T follicular helper cell (primary cell): ENCODE measurements at places on chromosomes 1 and 21.

GRCh38 chr1:5645929-5646328 lies 346.3 kb downstream of the NPHP4 start:
- DNase-seq: no peak

DNA sequence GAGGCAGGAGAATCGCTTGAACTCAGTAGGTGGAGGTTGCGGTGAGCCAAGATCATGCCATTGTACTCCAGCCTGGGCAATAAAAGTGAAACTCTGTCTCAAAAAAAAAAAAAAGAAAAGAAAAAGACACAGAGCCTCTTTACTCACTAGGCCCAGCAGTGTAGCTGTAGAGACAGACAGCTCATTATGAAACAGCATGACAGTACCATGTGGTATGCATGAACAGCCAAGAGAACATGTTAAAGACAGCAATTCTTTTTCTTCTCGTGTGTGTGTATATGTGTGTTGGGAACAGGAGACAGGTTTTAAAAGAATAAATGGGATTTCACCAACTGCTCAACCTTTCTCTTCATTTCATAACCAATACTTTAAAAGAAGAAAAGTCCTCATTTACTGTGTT lies 118.8 kb downstream of the PIK3R3 start:
- DNase-seq: no peak

GRCh38 chr1:25649505-25650288 lies 33.1 kb downstream of the MAN1C1 start:
- no peak for DNase-seq

DNA sequence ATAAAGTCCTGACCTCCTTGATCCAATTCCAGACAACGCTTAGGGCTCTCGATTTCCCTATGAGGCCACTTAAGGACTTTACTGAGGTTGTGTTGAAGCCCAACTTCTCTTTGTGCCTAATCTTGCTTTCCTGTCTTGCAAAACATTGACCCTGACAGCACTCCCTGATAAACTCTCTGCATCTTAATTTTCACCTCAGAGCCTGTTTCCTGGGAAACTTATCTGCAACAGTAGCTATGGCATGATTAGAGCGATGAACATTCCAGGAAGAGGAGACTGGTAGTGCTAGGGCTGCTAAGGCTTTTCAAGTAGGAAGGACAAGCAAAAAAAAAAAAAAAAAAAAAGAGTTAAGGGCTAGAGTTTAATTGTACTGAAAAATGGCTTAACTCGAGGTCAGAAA lies 118.9 kb downstream of the RGS21 start:
- no peak for DNase-seq

DNA sequence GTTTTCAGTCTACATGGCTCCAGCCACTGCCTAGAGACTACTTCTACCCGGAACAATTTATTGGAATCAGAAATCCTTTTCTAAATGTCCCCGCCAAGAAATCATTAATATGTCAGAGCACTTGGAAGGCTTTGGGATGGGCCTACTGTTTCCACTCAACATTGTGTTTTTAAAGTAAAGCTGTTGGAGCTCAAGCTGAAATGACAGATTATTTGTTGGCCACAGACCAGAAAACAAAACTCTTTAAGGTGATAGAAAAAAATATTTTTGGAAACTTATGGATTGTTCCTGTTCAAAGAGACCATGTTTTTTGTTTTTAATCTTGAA lies 496 bp downstream of the VPS45 start:
- DNase-seq: no peak

GRCh38 chr1:107550358-107550757 lies 409.5 kb downstream of the NTNG1 start:
- DNase-seq: no peak

DNA sequence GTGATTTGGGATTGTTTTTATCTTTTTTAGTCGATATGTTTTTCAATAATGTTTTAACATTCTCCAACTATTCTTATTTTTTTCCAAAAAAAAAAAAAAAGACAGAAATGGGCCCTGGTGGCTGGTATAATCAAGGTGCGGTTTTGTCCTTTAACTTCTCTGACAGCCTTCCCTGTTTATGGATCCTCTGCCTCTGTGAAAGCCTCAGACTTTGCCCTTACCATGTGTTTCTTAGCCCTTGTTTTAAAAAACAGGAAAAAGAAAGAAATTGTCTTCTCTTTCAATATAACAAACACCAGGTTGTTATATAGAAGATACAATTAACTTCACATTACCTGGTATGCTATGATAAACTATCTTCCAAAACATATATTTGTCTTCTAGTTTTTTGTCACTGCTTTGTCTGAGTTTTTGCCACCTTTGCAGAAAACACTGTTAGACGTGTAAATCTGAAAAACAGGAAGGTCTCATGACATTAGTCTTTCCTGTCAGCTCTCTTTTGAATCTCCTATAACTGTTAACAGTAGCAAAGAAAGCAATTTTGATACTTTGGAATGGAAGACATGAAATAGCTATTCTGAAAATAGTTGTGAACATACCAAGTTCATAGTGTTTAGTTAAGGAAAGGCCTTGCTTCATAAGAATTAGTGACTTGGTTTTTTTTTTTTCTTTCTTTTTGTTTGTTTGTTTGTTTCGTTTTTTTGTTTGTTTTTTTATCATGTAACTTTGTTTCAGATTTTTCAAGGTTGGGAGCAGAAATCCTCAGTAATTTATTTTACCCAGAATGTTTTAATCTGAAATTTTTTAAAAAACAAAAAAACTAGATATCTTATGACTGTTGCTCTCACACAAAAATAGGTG lies 31.7 kb upstream of the CACYBP start:
- DNase-seq: no peak

DNA sequence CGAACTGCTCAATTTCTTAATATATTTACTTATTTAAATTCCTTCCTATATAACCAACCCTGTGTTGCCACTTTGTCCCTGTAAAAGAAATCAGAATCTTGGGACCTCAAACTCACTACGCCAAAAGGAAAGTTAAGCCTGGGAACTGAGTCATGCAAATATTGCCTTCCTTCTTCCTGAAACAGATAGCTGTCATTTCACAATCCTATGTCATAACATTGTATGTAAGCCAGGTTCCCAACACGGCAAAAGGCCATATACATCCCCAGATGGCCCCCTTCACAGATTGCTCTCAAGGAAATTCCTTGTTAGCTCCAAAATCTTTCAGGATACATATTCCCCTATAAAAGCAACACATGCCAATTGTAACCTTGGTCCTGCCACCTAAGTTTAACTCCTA lies 39.7 kb downstream of the C21orf91 start:
- no peak for DNase-seq

- no peak for DNase-seq
These were observed 252.4 kb upstream of the DUSP10 start for GRCh38 chr1:221994274-221994698.

GRCh38 chr1:169472738-169473137 lies 13.0 kb downstream of the SLC19A2 start:
- no peak for DNase-seq

DNA sequence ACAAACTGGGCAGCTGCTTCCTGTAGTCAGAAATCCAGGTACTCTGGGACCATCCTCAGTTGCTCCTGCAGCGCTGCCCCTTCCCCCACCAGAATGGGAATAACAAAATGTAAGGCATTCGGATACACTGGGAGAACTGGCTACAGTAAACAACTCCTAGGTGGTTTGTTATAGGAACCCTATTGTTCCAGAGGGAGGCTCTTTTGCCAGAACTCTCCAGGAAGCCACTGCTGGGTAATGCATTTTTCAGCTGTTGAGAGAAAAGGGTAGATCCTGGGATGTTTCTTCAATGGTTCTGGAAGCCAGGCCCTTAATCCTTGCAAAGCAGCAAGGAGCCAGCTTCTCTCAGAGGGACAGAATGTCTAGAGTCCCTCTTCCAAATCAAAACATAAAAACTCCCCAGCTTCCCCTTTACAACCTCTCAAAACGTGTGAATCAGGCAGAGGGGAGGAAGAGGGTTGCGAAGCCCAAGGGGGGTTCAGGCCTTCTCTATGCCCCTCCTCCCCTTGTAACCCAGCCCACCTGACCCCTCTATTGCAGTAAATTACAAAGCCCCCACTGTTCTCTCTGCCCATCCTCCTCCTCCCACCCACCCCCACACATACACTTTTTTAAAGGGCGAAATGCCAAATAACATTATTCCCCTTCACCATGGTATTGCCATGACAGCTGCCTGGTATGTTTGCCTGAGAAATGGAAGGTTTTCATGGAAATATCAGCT lies 29.1 kb downstream of the PLPP3 start:
- DNase-seq: no peak

DNA sequence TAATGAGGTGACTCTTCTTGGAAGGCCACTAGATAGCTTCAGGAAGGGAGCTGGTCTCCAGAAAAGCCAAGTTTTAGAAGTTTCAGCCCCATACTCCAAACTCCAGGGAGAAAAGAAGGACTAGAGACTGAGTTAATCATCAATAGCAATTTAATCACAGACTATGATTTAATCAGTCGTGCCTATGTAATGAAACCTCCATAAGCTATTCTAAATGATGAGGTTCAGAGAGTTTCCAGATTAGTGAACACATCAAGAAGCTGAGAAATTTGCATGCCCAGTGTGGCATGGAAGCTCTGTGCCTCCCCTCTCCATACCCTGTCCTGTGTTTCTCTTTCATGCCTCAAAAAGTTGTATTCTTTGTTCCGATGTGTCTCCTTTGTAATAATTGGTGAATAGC lies 49.2 kb upstream of the CCDC190 start:
- no peak for DNase-seq

GRCh38 chr1:27970401-27970800 lies 10.6 kb downstream of the XKR8 start:
- DNase-seq: no peak

DNA sequence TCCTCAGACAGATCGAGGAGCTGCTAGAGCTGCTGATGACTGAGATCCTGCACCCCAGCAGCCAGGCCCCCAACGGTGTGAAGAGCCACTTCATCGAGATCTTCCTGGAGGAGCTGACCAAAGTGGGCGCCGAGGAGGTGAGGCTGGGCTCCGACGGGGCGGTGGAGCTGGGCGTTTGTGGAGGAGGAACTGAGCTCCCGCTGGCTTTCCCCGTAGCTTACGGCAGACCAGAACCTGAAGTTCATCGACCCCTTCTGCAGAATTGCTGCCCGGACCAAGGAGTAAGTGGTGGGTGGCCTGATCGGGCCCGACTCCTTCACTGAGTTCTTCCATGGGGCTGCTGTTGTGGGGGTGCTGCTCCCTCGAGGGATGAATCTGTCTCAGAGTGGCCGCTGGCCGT lies 8.0 kb downstream of the RRP1 start:
- DNase-seq: no peak

- DNase-seq: no peak
These were observed 1.4 kb upstream of the RHBG start for GRCh38 chr1:156367383-156368156.

DNA sequence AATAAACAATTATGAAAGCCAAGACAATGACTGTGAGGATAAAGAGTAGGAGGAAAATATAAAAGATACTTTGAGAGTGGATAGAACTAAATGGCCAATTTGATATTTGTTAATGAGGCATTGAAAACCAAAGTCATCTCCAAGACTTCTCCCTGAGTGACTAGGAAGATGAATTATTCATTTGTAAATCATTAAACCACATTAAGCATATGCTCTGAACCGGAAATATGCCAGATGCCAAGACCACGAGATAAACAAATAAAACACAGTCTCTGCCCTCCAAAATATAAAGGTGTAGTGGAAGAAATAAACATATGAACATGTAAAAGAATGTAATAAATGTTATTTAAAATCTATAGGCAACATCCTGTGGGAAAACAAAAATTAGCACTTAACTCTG lies 78.8 kb downstream of the MRPL39 start:
- no peak for DNase-seq

DNA sequence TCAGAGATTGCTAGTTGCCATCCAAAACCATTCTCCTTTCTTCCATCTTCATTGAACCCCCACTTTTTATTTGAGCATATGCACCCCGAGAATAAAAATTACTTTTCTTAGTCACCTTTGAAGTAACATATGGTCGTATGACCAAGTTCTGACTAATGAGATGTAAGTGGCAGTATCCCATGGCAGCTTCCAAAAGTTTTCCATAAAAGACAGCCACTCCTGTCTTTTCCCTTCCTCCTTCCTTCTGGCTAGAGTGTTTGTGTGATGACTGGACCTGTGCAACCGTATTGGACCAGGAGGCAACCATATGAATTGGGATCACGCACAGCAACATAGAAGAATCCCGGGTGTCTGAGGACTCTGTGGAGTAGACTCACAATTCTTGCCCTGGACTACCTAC lies 41.1 kb upstream of the CCSAP start:
- DNase-seq: no peak

DNA sequence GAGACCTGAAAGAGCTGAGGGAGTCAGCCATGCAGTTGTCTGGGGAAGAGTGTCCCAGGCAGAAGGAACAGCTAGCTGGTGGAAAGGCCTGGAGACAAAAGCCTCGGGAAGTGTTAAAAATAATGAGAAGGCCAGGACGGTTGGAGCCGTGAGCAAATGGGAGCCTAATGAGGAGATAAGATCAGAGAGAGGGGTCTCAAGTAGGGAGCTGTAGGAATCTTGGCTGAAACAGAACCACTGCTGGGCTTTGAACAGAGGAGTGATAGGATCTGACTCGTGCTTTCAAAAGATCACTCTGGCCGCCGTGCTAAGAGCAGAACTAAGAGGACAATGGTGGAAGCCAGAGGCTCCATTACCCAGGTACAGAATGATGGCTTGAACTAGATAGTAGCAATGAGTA lies 1.9 kb upstream of the FOXJ3 start:
- DNase-seq: no peak

- no peak for DNase-seq
These were observed 38.4 kb downstream of the HLX start for GRCh38 chr1:220917535-220918209.

DNA sequence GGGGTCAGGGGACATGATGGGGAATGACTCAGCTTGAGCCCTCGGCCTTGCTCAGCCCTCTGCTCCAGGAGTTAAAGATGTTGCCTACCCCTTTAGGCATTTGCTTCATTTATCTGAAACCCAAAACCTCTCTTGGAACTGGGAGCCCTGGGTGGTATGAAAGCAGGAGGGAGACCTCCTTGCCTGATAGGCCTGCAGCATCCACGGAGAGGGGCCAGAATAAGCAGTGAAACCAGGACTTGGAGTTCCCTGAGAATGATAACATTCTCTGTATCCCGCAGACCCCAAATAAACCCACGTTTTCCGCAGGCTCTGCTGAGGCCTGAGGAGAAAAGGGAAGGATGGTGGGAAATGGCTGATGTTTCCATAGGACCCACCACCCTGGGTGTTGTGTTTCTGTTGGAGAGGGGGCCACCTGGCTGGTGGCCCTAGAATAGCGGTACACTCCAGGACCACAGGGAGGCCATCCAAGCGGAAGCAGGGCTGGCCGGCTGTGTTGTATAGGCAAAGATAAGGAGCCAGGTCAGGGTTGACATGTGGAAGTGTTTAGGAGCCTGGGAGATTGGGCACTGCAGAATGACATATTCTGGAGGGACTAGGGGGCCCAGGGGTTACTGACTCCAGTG lies 77.4 kb downstream of the FOXD2 start:
- DNase-seq: no peak

GRCh38 chr1:189962181-189962580 lies 515.5 kb downstream of the BRINP3 start:
- no peak for DNase-seq

- no peak for DNase-seq
These were observed 4.6 kb downstream of the TRIM11 start for GRCh38 chr1:228401782-228402640.

DNA sequence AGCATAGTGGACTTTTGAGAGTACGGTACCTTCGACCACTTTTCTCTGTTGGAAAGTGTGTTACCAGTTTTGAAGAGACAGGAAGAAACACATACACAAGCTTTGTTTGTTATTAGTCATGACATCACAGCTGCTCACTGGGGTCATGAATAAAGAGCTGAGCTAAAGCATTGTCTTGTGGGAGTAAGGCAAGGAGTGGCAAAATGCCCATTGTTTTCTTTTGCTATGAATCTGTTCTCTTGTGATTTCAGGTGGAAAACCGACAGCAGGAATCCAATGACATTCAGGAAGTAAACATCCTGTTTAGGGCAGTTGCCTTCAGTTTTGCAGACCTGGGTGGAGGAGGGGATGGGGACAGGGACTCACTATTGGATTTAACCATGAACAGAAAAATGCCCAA lies 66.2 kb downstream of the RGL1 start:
- DNase-seq: no peak
